ENCODE measurements at places on chromosomes 5 and 9.
A peak's percentile ranks its signal among the peaks of the same experiment; 100 is the strongest.

DNA sequence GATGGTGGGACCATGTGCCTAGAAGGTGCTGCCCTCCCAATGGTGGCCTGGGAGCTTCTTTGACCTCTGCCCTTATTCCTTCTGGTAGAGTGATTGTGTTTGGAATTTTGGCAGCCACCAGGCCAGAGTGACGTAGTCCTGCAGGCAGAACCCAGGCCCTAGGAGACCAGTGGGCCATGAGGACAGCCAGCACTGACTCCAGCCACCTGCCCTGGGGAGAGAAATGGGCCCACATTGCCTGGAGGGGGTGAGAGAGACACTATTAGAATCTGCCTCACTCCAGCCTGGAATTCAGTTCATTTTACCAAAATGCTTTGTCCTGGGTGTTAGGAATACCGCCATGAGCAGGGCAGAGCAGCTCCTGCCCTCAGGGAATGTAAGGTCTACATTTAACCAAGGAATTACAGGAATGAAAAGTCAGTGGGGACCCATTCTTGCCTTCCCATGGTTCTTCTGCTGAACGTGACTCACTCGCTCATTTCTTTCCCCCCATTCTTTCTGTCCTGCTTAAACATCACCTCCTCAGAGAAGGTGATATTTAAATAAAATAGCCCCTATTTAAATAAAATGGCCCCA is 5.5 kb upstream of the COL27A1 start:
- no peak for DNase-seq

DNA sequence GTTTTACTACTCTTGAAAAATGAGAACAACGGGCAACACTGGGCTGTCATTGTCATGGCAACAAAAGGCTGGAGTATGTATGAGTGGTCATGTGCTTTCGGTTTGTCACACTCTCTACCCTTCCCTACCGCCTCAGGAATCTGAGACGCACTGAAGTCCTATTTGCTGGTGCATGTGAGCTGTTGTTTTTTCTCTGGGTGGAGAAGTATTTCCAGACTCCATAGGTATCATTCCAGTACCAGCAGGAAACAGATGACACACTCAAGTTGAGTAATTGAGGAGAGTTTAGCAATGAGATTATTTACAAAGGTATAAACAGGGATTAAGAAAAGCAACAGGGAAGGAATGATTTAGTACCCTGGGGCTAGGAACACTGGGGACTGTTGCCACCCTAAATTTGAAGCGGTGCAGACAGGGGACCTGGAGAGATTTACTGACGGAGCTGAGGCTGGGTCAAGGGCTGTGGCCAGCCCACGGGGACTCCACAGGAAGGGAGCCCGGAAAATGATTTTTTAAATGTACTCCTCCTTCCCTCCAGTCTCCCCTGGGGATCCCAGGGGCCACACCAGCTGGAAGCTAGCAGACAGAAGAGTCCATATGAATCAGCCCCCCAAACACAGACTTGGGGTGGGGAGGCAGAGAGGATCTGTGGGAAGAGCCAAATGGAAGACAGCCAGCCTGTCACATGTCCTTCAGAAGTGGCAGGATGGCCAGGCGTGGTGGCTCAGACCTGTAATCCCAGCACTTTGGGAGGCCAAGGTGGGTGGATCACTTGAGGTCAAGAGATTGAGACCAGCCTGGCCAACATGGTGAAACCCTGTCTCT is 13.2 kb upstream of the ZBTB43 start:
- no peak for DNase-seq

DNA sequence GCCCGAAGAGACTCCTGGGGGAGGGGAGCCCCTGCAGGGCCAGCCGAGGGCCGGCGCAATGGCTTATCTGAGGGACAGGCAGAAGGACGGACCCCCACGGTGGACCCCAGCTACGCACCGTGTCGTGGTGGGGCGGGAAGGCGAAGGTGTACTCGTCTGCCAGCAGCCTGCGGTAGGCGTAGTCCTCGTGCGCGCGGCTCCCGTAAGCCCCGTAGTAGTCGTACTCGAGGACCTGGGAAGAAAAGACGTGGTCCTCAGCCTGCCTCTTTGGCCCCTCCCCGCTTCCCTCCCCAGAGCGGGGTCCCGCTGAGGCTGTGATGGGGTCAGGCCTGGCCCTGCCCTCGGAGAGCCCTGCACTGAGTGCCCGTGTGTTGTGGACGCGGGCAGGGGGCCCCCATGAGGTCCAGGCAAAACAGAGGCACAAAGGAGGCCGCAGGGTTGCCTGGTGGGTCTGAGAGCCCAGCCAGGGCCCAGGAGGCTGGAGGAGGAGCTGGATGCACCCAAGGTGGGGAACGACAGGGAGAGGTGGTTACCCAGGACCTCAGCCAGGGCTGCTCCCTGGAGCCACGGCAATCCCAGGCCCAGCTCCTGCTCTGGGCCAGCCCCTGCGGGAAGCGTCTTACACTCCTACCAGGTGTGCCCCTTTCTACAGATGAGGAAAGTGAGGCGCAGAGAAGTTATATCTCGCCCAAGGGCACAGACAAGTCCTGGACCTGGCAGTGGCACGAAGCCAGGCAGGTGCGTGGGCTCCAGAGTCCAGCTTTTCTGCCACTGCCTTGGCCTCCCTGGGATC is 35.2 kb downstream of the SARDH start:
- no peak for DNase-seq

DNA sequence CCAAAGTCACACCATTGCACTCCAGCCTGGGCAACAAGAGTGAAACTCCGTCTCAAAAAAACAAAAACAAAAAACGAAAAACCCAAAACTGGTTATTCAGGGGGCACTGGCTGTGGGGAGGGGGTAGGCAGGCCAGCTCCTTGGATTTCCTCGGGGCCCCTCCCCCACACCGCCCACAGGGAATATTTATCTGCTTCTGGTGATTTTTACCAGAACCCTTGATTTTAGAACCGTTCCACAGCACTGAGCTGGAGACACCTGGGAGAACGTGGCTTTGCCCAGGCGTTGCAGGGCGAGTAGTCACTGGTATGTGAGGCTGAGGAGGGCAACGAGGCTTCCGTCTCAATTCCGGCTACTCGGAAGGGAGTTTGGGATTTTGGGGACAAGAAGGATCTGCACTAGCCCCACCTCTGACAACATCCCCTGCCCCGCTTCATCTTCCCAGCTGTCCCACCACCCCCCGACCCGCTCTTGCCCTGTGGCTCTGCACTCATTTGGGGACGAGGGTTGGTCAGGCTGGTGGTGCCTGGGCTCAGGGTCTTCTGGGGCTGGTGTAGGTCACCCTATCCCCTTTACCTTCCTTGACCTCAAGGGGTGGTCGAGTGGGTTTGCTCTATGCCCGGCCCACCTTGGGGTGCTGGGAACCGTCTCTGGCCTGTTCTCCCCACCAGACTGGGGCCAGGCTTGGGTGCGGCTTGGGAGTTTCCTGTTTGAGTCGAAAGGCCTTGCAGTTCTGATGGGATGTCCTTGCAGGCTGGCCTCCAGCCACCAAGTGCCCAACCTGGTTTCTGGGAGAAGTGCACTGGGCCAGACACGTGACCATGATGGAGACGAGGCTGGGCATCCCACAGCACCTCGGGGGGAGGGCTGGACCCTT is 3.5 kb downstream of the AHRR start:
- DNase-seq, result no peak

- DNase-seq, result no peak
Measured at GRCh38 chr5:34586117-34586885, 69.8 kb upstream of the RAI14 start.

DNA sequence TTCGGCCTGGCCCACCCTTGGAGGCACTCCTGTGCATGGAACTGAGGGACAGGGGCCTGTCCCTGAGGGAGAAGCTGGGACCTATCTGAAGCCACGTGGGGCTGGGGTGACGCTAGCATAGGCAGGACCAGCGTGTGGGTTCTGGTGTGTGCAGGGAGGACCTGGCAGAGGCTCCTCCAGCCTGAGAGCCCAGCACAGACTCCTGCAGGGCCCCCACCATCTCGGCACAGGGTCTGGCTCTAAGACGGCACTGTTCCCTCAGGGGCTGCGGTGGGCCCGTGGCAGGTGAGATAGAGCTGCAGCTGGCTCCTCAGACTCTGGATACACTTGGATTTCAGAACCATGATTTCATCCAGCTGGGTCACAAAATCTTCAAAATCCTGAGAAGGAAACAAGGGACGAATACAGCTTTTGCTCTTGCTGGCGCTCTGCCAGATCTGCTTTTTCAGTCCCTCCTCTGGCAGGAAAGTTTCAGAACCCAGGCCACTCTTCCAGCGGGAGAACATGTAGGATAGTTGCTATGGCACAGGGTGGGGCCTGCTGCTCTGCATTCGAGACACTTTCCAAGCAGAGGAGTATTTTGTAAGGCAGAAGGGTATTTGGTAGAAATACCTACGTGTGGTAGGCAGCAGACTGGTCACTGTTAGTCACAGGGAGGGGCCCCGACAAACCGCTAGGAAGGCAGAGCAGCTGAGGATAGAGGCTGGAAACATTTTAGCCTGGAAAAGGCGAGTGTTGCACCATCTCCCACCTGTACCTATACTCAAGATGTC is 74.7 kb downstream of the KIF24 start:
- DNase-seq, result no peak

DNA sequence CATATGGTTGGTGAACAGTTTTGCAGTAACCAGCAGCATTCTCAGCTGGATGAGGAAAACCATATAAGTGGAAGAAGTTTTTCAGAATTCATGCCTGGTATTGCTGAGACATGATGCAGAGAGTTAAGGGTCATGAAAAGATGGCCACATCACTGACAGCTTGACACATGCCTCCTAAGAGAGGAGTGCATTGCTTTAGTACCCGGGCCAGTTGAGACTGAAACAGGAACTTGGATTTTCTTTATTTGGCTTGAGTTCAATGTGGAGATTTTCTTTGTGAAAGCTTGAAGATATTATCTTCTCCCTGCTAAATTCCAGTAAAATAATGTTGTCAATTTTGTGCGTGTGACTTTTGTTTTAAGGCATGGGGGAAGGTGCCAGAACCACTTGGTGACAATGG is 35.8 kb downstream of the HACD4 start:
- DNase-seq, result no peak

- DNase-seq, result no peak
Measured at GRCh38 chr9:114905170-114905940, 25.0 kb downstream of the TNFSF8 start.

DNA sequence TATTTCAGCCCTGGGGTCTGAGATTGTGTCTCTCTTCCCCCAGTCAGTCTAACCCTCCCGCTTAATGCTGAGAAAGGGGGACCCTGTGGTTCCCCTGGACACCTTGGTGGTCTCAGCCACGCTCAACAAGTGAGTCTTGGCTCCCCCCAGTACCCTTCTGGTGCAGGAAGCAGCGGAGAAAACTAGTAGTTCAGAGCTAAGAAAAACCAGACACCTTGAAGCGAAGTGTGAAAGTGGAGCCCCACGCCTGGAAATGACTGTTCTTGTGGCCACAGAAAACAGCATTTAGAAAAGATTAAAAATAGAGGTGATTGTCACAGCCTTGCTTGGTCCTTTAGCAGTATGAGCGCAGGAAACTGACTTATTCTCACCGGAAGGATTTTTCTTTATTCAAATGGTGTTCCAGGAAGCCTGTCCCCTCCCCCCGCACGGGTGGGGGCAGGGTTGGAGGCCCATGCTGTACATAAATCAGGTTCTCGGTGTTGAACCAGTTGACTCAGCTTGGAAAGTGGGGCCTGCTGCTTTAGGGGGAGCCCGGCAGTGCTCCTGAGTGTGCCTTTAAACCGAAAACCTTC is 8.1 kb downstream of the ARPC5L start:
- peak; percentile 68 for DNase-seq

DNA sequence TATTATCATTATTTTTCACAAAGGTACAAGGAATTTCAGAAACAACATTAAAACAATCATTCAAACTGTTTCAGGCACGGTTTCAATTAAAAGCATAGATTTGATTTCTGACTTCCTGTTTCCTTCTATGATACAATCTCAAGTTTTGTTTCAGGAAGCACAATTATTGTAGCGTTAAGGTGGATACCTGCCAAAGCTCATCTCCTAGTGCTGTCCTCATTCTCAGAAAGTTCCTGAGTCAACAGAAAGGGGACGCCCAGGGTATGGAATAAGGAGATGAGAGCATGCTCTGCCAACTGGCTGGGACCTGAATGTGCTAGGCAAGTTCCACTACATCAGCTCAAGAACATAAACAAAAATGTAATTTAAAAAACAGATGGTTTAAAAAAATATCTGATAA is 2.0 kb upstream of the TRIM14 start:
- no peak for DNase-seq

GRCh38 chr9:108060175-108060574 is 570.6 kb upstream of the KLF4 start:
- DNase-seq, result no peak

GRCh38 chr5:104267320-104268015 is 704.9 kb upstream of the NUDT12 start:
- DNase-seq, result no peak

DNA sequence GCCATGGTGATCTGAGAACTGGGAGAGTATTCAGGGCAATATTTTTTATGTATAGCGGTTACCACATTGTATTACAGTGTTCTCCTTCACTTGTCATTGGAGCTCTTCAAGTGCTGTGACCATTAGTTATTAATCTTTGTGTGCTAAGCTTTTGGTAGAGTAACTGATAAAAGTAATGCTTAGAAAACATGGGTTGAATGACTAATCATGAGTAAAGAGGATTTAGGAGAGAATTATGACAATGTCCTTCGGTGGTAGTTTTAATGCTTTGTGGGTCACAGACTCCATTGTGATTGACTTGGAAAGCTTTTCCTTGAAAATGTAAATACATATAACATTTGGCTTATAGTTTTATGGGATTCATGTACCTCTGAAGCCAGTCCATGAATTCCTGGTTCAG is 21.4 kb downstream of the TGFBR1 start:
- no peak for DNase-seq

GRCh38 chr9:137311171-137311985 is 9.3 kb upstream of the NRARP start:
- peak; percentile 25 for DNase-seq

DNA sequence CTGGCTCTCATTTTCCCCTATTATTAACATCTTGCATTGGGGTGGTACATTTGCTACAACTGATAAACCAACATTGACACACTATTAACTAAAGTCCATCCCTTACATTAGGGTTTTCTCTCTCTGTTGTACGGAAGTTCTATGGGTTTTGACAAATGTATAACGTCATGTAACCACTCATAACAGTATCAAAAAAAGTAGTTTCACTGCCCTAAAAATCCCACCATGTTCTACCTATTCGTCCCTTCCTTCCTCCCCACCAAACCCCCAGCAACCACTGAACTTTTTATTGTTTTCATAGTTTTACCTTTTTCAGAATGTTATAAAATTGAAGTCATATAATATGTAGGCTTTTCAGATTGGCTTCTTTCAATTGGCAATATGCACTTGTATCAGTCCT is 40.1 kb downstream of the MLLT3 start:
- no peak for DNase-seq

GRCh38 chr5:177070536-177071191 is 16.1 kb upstream of the FGFR4 start:
- no peak for DNase-seq

- DNase-seq, result no peak
Measured at GRCh38 chr5:8826508-8826907, 719.4 kb downstream of the SEMA5A start.

DNA sequence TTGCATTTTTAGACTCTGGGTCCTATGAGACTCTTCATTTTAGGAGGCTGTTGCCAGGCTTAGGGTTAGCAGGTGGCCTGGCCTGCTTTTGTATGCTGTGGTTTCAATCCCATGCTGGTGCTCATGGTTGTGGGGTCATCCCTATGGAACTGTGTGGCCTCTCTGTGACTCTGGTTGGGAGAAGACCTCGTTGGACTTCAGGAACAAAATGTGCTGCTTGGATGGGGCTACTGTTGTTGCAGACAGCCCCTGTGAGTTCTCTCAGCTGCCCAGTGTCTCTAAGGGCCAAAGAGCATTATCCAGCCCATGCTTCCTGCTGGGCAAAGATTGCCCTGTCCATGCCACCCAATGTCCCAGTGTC is 169.5 kb upstream of the S1PR3 start:
- no peak for DNase-seq

- no peak for DNase-seq
Measured at GRCh38 chr9:34927061-34927460, 31.0 kb upstream of the PHF24 start.

Data from effector memory CD4-positive, alpha-beta T cell (primary cell).